ENCODE measurements at places on chromosomes 2 and 18. TPM values are rescaled to one million over a fixed set of nuclear protein-coding genes. Genes with fewer than 3 reads are reported as not detected.

- DNase-seq: no peak
Observed at GRCh38 chr2:179613701-179614100, 247.7 kb downstream of the ZNF385B start.

DNA sequence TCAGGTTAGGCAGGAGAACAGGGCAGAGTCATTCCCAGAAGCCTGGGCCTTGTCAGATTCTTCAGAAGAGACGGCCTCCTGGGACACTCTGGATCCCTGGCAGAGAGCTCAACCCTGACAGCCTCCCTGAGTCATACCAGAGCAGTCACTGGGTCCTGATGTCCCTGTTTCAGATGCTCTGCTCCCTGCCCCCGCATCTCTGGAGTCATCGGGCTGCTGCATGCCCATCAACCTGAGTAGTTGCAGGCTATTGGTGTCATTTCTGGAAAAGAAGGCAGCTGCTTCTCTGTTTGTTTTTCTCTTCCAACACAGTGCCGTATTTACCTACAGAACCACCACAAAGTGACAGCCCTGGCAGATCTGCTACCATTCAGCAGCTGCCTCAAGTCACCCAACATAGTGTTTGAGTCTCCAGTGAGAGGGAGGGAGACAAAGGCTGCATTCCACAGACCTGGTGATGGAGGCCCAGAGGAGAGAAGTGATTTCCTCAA, 145.1 kb downstream of the B3GNT2 start:
- peak; percentile 63 for DNase-seq

- DNase-seq: no peak
Observed at GRCh38 chr18:70363861-70364260, 75.0 kb downstream of the SOCS6 start.

GRCh38 chr2:152548996-152549395, 168.3 kb downstream of the PRPF40A start:
- no peak for DNase-seq

DNA sequence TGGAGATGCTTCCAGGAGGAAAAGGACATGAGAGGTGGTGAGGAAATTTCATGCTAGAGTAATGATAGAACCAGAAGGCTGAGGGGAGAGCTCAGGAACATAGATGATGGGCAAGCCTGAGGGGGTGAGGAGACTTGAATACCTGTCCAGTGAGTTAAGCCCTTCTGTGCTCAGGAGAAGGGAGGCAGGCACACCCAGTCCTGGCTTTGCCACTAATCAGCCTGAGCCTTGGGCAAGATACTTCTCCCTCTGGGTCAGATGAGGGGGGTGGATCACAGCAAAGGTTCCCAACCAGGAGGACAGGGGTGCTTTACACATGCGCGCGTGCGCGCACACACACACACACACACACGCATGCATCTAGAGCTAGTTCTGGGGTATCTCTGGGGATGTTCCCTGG, 151.6 kb upstream of the MSH6 start:
- no peak for DNase-seq

DNA sequence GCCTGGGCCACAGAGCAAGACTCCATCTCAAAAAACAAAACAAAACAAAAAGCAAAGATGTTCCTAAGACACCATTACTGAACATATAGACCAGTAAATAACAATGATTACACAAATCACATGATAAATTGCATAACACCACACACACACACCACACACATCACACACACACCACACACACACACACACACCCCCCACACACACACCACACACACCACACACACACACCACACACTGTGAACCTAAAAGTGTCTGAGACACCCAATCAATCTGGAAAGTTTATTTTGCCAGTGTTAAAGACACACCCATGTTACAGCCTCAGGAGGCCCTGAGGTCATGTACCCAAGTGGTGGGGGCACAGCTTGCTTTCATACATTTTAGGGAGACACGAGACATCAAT, 62.6 kb upstream of the ASAP2 start:
- DNase-seq: no peak

DNA sequence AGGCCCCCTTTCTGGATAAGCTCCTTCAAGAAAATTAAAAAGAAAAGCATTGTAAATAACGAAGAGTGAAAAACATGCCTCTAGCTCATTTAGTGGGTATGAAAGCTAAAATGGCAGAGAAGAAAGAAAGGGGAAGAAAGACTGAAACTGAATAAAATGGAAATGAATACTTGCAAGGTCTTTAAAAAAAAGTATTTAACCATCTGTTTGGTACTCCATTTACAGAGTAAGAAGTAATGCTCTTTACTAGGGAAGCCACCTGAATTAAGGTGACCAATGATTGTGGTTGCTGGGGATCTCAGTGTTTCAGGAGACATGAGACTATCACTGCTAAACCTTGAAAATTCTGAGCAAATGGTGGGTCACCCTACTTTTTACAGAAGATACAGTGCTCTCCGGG, 17.7 kb upstream of the ARL5A start:
- DNase-seq: no peak

DNA sequence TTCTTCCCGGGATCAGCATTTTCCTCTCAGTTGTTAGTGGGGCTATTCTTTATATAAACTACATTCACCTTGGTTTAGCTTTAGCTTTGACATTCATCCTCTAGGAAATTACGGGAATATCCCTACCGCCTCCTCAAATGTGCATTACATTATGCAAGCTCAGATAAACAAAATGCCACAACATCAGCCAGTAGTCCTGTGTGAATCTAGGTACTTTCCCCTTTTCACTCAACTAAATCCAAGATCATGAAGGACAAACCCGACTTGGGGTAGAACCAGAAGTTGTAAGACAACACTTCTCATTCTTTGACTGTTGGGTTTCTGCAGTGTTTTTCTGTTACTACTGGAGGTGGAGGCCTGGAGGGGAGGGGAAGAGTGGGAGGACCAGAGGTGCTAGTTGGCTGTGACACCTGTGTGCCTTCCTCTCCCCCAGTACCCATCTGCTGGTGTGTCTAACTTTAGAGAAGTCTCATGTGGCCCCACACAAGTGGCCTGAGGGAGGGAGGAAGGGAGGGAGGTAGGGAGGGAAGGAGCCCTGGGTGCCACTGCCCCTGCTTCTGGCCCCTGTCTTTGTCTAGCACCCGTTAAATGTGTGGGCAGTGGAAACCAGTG, 84.8 kb upstream of the BCL2L11 start:
- DNase-seq: no peak

DNA sequence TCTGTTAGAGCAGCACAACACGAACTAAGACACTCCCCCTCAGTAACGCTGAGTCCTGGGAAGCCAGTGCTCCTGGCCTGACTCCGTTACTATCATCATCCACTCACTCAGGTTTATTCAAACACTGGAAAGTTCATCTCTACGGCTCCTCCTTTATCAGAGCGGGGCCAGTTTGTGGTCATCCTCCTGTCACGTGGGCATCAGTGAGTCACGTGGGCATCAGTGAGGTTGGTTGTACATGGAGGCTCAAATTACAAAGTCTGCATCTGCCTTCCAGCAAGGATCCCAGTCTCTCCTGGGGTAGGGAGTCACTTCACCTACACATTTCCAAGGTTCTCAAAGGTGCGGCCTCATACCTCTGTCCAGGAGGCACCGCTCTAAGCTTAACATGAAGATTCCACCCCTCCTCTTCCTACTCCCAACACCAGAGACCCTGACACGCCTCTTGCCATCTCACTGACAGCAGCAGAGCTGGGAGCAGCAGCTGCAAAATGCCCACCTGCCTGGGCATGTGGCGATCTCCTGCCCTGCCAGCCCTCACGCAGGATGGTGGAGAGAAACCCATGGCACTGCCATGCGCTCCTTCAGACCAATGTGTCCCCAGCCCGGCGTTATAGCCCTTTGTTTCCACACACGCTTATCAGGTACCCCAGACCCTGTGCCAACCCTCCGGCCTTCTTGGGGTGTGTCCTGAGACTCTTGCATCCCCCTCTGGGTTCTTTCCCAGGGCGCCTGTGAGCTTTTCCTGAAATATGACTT, 99.2 kb upstream of the PTPRM start:
- DNase-seq: peak; percentile 27

DNA sequence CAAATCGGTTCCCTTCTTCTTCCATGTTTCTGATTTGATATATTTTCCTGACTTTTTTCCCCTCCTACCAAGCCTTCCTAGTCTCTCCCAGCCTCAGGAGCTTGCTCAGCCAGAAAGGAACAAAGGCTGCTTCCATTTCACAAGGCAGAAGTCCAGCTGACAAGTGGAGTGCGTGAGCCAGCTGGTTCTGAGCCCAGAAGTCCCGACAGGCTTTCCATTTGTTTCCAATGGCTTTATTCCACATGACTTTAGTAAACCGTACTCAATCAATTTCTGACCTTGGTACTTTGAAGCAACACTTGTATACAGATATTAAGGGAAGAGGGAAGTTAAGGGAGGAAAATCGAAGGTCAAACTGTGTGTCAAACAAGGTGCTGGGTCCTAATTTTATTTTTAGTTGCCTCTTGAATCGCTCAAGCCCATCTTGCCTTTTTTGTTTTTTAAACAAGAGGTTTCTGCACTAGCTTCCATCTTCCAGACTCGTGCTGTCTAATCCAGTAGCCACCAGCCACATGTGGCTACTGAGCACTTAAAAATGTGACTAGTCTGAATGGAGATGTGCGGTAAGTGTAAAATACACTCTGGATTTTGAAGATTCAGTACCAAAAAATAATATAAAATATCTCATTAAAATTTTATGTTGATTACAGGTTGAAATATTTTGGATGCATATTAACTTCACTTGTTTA, 36.2 kb downstream of the WIPF1 start:
- DNase-seq: no peak

GRCh38 chr2:31440764-31441163, 26.2 kb upstream of the XDH start:
- DNase-seq: no peak

- DNase-seq: no peak
Observed at GRCh38 chr2:48841126-48841525, 85.6 kb upstream of the LHCGR start.

- no peak for DNase-seq
Observed at GRCh38 chr2:23376075-23376474, 8.9 kb upstream of the KLHL29 start.

GRCh38 chr2:16323126-16323520, 342.5 kb downstream of the CYRIA start:
- no peak for DNase-seq

DNA sequence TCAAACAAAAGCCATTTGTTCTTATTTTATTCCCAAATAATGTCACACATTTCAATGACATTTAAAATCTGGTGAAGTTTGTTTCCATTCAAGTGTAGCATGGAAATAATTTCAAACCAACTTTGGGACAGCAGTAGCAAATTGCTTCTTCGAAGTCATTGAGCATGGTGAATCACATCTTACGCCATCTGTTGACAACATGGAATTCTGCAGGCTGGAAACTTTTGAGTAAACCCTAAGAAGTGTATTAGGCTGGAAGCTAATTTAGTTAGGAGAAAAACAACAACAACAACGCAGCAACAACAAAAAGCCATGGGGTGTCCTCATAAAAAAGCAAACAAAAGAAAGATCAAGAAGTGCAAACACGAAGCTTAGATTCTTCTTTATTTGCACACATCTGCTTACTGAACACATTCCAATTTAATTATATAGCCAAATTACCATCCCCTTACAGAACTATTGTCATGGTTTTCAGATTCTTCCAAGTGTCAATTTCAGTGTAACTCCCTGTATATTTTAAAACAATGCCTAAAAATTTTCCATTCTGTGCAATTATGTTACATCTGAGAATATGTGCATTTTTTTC, 659.0 kb upstream of the CDH7 start:
- peak; percentile 4 for DNase-seq

DNA sequence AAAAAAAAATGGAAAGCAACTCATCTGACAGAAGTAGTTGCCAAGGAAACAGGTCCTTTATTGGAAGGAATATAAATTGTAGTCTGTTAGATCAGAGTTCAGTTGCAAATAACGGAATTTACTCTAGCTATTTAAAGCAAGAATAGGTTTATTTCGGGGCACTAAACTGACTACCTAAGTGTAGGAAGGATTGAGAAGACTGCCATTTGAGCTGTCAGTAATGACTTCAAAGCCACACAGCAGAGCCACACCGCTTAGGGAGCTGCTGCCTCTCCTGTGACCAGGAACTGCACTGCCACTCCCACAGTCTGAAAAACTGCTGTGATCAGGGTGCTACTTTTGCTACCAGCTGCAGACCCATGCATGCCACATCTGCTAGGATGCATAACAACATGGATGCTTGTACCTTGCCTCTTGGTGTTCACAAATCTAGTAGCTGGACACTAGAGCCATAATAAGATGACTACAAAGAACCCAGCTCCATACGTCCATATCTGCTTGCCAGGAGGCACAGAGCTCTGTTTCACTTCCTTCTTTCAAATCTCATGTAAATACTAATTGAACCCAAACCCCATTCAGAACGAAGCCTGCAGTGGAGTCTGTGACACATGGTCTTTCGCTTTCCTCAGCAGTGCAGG, 2.2 kb downstream of the DSG2 start:
- DNase-seq: no peak

- no peak for DNase-seq
Observed at GRCh38 chr2:44301111-44301510, 25.8 kb downstream of the SLC3A1 start.

- DNase-seq: no peak
Observed at GRCh38 chr2:109322641-109323040, 193.6 kb downstream of the SH3RF3 start.

GRCh38 chr2:54581326-54582039, 125.4 kb downstream of the SPTBN1 start:
- DNase-seq: no peak

DNA sequence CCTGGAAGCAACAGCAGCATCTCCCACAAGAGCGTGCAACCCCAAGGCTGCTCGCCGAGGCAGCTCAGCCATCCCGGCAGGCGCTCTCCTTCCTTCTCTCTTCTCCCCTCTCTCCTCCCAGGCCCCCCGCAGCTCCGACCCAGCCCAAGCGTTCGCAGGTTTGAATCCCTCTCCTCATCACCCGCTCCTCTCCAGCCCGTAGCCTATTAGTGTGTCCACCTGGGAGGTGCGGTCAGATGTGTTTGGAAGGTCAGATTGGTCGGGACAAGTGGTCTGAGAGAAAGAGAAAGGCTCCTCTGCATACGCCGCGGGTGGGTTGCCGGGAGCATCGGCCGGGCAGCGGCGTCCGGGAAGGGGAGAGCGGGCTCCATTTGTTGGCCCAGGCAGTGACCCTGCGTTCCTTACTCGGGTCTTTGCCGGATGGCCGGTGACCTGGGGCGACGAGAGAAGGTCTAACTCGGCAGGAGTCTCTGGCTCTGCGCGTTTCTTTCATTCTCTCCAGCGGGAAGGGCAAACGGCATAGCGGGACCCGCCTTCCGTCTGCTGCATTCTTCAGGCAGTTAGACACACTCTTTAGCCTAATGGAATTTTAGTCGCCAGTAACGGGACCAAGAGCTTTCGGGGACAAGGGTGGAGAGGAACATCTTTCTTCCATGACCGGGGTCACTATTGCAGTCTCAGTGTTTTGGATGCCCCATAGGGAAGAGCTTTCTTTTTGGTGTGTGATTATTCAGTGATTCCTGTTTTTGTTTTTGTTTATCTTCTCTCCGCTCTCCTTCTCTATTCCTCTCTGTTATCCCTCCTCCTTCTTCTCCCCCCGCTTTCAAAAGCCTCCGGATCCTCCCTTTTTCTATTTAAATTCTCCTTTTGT, 1.1 kb upstream of the TMEFF2 start:
- no peak for DNase-seq

GRCh38 chr2:227939271-227940027, 68.0 kb downstream of the DAW1 start:
- DNase-seq: no peak

Gene CYB5A
- total RNA-seq: 25.3 TPM

Gene AP1S3
- 43.9 TPM for total RNA-seq

Gene KCNG2
- total RNA-seq: not detected

Gene APCDD1
- total RNA-seq: 0.29 TPM

Gene WIPF1
- 0.61 TPM for total RNA-seq

Gene DSEL
- 1.3 TPM for total RNA-seq

Gene SERPINB10
- not detected for total RNA-seq
